ENCODE measurements at places on chromosomes 11 and 22. TPM values are rescaled to one million over a fixed set of nuclear protein-coding genes. Genes with fewer than 3 reads are reported as not detected.
A peak's percentile ranks its signal among the peaks of the same experiment; 100 is the strongest.

MS4A15 gene
- total RNA-seq: not detected

GRCh38 chr11:13135385-13136271 lies 126.5 kb downstream of the RASSF10 start:
- no peaks in the 10 kb centered on the region for H3K4me1 ChIP-seq
- DNase-seq: no peak
- no peak overlapping the region for H3K27ac ChIP-seq
- H3K4me3 ChIP-seq: no peak overlapping the region
- H3K27me3 ChIP-seq: peaks cover 21% of the 10 kb centered on the region

DNA sequence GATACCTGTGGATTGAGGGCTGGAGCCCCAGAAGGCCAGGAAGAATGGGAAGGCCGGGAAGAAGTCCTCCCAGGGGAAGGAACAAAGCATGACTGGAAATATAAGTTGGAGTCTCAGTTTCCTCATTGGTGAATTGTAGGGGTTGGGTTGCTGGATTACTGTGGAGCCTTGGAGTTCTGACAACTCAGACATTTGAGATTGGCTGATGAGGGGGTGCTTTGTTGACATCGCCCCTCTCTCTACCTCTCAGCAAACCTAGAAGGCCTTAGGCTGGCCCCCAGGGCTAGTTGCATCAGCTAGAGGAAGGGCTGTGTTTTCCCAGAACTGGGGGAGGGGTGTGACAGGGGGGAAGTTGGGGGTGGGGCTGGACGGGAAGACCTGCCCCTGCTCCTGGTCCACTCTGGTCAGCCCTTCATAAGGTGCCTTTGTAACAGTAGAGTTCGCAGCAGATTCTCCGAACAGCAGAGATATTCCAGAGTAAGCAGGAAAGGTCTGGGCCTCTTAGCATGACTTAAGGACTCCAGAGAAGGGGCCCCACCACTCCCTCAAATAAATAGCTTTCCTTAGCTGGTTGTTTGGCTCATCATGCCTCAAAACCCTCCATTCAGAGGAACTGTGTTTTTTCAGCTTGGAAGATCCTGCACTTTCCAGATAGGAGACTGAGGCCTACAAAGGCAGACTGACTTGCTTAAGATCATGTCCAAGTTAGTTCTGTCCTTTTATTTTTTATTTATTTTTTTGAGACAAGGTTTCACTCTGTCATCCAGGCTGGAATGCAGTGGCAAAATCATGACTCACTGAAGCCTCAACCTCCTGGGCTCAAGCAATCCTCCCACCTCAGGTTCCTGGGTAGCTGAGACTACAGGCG lies 12.5 kb upstream of the THRSP start:
- peaks cover 7% of the 10 kb centered on the region for H3K4me1 ChIP-seq
- DNase-seq: no peak
- no peaks in the 10 kb centered on the region for H3K27me3 ChIP-seq
- H3K4me3 ChIP-seq: no peak overlapping the region
- H3K27ac ChIP-seq: no peak overlapping the region

FZD4 gene
- total RNA-seq: 0.02 TPM

PDGFD gene
- not detected for total RNA-seq

DNA sequence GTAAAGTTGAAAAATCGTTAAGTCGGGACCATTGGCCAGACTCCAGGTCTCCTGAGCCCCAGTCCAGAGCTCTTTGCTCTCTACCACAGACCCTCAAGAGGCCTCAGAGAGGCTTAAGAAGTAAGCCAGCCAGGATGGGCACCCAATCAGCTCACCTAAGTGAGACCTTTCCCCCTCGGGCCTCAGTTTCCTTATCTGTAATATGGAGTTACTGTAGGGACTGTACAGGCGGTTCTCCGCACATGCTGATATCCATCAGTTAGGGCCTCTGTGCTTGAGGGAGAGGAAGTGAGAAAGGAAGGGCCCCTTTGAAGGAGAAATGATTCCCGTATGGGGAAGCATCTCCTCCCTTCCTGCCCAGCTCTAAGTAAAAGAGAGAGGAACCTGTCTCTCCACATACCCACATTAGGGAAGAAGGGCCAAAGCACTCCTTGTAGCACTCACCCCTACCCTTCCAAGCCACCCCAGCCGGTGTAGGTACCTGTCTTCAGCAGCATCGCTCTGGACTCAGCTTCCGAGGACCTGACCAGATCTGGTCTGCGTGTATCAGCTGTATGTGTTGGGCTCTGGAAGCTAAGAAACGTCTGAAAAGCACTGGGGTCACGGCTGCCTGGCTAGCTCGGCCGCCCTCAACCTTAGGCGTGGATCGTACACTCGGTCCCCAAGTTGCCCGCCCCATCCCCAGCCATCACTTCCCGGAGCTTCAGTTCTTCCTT lies 653 bp downstream of the NAGA start:
- no peak for DNase-seq
- H3K36me3 ChIP-seq: peaks cover 20% of the 10 kb centered on the region
- H3K4me3 ChIP-seq: peak overlapping the region; percentile 87
- peaks cover 45% of the 10 kb centered on the region for H3K4me1 ChIP-seq
- peak overlapping the region; percentile 93 for H3K27ac ChIP-seq
- no peaks in the 10 kb centered on the region for H3K27me3 ChIP-seq

- no peak overlapping the region for H3K4me3 ChIP-seq
- no peak for DNase-seq
- no peak overlapping the region for H3K27ac ChIP-seq
- no peaks in the 10 kb centered on the region for H3K36me3 ChIP-seq
Observed at GRCh38 chr11:32297611-32298011, 137.7 kb downstream of the WT1 start.

GRCh38 chr22:49201046-49201970 lies 626.4 kb downstream of the BRD1 start:
- no peak overlapping the region for H3K4me3 ChIP-seq
- H3K36me3 ChIP-seq: no peaks in the 10 kb centered on the region
- no peaks in the 10 kb centered on the region for H3K4me1 ChIP-seq
- no peaks in the 10 kb centered on the region for H3K27me3 ChIP-seq
- DNase-seq: no peak
- H3K27ac ChIP-seq: no peak overlapping the region

TSPAN18 gene
- 22.9 TPM for total RNA-seq

GRCh38 chr11:20011307-20011951 lies 148.8 kb downstream of the DBX1 start:
- H3K36me3 ChIP-seq: no peaks in the 10 kb centered on the region
- H3K27me3 ChIP-seq: peaks cover 10% of the 10 kb centered on the region
- no peak overlapping the region for H3K27ac ChIP-seq
- H3K4me1 ChIP-seq: no peaks in the 10 kb centered on the region

SCN2B gene
- total RNA-seq: not detected

OR52K1 gene
- not detected for total RNA-seq

DNA sequence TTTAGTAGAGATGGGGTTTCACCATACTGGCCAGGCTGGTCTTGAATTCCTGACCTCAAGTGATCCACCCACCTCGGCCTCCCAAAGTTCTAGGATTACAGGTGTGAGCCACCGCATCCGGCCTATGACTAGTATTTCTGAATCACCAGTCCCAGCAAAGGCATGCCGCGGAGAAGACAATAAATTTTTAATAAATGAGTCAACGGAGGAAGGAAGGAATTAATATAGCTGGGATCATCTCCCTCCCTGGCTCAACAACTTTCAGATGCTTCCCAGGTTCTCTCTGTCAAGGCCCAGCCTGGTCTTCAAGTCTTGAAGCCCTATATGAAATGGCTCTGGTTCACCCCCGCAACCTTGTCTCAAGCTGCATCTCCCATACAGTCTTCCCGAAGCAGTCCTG lies 45.7 kb downstream of the CYTH4 start:
- DNase-seq: no peak
- H3K36me3 ChIP-seq: no peaks in the 10 kb centered on the region
- H3K4me3 ChIP-seq: no peak overlapping the region

MMP8 gene
- not detected for total RNA-seq

- no peaks in the 10 kb centered on the region for H3K27me3 ChIP-seq
- H3K27ac ChIP-seq: no peak overlapping the region
- H3K36me3 ChIP-seq: no peaks in the 10 kb centered on the region
- H3K4me3 ChIP-seq: no peak overlapping the region
Observed at GRCh38 chr11:113884361-113884836, 9.0 kb upstream of the USP28 start.

ISX gene
- not detected for total RNA-seq

CEP57 gene
- total RNA-seq: 73.2 TPM

SPI1 gene
- not detected for total RNA-seq

DNA sequence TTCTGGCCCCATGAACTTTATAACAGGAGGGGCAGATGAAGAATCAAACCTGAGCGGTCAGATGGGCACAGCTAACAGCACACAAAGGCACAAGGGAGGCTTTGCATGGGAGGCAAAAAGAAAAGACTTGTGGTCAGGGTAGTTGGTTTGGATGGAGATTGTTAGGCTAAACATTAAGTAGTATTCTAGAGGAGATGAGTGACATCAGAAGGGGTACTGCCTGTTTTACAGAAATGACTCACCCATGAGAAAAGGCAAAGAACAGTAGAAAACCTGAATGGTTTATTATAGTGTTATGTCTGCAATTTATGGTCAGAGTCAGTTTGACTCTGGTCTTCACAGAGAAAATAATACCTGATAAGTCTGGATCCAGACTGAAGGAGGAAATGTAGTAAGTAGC lies 129.8 kb upstream of the KIRREL3 start:
- H3K36me3 ChIP-seq: no peaks in the 10 kb centered on the region
- H3K27me3 ChIP-seq: no peaks in the 10 kb centered on the region
- no peak for DNase-seq
- no peaks in the 10 kb centered on the region for H3K4me1 ChIP-seq
- H3K4me3 ChIP-seq: no peak overlapping the region

DNA sequence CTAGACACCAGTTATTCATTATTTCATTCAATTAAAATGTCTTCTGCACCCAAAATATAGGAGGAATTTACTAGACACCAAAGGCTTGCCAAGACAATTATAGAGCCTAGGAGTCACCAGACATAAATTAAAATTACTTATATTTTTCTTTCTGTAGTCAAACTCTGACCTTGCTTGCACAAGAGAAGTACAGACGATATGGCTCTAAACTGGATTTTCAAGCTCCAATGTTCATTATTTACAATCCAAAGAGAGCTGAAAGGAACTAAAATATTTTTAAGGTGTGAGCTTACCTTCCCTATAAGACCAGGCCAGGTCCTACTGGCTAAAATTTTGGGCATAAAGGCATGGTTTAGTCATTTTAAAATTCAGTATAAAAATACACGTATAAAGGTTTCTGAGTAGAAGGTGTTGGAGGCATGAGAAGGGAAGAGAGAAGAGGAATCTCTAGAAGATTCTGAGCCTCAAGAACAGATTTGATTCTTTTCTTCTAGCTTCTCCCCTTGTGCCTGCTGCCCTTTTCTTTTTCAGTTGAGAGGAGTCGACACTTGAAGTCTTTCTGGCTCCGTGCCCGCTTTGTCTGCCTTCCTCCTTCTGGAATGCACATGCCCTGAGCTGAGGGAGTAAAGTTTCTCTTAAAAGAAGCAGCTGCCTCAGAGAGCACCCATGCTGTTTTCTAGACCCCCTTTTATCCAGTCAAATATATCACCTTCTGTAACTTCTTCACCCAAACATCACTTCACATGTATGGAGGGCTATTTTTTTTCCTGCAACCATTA lies 13.5 kb downstream of the C11orf97 start:
- H3K27ac ChIP-seq: no peak overlapping the region
- H3K4me3 ChIP-seq: no peak overlapping the region

DNA sequence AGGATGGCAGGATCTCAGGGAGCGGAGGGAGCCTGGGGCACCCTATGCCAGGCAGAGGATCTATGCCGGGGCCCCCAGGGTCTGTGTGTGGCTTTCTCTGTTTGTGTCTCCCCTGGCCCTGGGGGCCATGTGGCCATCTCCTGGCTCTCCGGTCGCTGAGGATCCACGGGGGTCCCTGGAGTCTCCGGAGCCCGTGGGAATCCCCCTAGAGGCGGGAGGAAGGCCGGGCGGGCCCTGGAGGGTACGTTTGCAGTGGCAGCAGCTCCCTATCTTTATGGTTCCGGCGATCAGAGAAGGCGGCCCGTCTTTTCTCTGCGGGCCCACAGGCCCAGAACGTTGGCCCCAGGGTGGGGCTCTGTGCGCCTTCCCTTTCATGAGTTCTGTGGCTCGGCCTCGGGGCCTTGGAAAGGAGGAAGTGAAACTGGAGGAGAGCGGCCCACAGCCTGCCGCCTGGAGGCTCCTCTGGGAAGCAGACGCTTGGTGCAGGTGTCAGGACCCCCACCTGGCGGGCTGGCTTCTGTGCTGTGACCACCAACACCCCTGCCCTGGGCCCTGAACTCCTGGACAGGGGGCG lies 82.1 kb downstream of the KCNQ1 start:
- DNase-seq: peak; percentile 26
- H3K27me3 ChIP-seq: no peaks in the 10 kb centered on the region
- H3K36me3 ChIP-seq: no peaks in the 10 kb centered on the region

- H3K27me3 ChIP-seq: peaks cover 20% of the 10 kb centered on the region
- no peak overlapping the region for H3K27ac ChIP-seq
- H3K36me3 ChIP-seq: no peaks in the 10 kb centered on the region
- no peaks in the 10 kb centered on the region for H3K4me1 ChIP-seq
- H3K4me3 ChIP-seq: no peak overlapping the region
Observed at GRCh38 chr11:73269459-73270015, 2.6 kb upstream of the P2RY6 start.

DNA sequence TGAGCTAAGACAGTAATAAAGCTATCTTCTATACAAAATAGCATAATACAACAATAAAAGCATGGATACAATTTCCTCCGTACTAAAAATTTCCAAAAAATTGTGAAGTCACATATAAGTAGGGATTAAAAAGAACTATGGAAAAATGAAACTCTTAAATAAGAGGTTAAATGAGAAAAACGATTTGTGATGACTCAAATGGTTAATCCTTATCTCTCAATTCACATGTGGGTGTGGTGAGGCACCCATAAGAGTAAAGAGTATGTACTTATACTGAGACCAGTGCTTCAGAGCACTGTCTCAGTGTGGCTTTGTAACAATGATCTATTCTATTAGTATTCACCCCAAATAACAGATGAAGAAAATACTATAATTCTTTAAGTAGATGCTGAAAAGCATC lies 25.0 kb upstream of the CCDC34 start:
- H3K27me3 ChIP-seq: peaks cover 9% of the 10 kb centered on the region
- peaks cover 4% of the 10 kb centered on the region for H3K4me1 ChIP-seq
- DNase-seq: no peak
- no peak overlapping the region for H3K4me3 ChIP-seq

- H3K27ac ChIP-seq: no peak overlapping the region
- H3K27me3 ChIP-seq: no peaks in the 10 kb centered on the region
- H3K4me1 ChIP-seq: no peaks in the 10 kb centered on the region
- DNase-seq: no peak
Observed at GRCh38 chr22:48500471-48501230, 1327.0 kb downstream of the BRD1 start.

OR2AG1 gene
- not detected for total RNA-seq

- H3K4me3 ChIP-seq: no peak overlapping the region
- peaks cover 47% of the 10 kb centered on the region for H3K36me3 ChIP-seq
- no peaks in the 10 kb centered on the region for H3K27me3 ChIP-seq
- H3K4me1 ChIP-seq: peaks cover 19% of the 10 kb centered on the region
Observed at GRCh38 chr11:18365741-18366140, 28.6 kb upstream of the LDHA start.

GRCh38 chr22:32699001-32699582 lies 102.4 kb upstream of the TIMP3 start:
- H3K4me1 ChIP-seq: no peaks in the 10 kb centered on the region
- no peaks in the 10 kb centered on the region for H3K36me3 ChIP-seq
- H3K27me3 ChIP-seq: peaks cover 14% of the 10 kb centered on the region
- H3K27ac ChIP-seq: no peak overlapping the region
- DNase-seq: no peak
- no peak overlapping the region for H3K4me3 ChIP-seq
